MG63 (cell line): ENCODE measurements at places on chromosomes 12 and 14. TPM values are rescaled to one million over a fixed set of nuclear protein-coding genes. Genes with fewer than 3 reads are reported as not detected.
A peak's percentile ranks its signal among the peaks of the same experiment; 100 is the strongest.

AGAP2 gene
- not detected in 2 replicates for total RNA-seq

- DNase-seq: no peak
Measured at GRCh38 chr14:72404106-72404774, 472.0 kb downstream of the RGS6 start.

CAPS2 gene
- total RNA-seq: 0.37 and 0.43 TPM in 2 replicates

RHNO1 gene
- 51.2 and 52.8 TPM in 2 replicates for total RNA-seq

CLEC4E gene
- total RNA-seq: not detected in 2 replicates

DNA sequence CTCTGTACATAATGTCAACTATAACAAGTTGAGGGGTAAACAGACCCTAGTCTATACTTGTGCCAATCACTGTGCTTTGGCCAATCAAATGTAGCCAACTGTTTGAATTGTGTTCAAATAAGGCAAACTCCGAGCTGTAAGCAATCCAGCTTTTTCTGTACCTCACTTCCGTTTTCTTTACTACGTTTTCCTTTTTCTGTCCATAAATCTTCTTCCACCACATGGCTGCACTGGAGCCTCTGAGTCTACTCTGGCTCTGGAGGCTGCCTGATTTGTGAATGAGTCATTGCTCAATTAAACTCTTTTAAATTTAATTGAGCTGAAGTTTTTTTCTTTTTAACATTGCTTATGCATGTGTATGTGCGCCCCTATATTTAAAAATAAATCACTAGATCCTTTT is 29.7 kb downstream of the CLEC1A start:
- DNase-seq: peak; percentile 27

GRCh38 chr12:84507956-84508850 is 404.4 kb downstream of the SLC6A15 start:
- peak; percentile 62 for DNase-seq

LUM gene
- 69.9 and 94.9 TPM in 2 replicates for total RNA-seq

DNA sequence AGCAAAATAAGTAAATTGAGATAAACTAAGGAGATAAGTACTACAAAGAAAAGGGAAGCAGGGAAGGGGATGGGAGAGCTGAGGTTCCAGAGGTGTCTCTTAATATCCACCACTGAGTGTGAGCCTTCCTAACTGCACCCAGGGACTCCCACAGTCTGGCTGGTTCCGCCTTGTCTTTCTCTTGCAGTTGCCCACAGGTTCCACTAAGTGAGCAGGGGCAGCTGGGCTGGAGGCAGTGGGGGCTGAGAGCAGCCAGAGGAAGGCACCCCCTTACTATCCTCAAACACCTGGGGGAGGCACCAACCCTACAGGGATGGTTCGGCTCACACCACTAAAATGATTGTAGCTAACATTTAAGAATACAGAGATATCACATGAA is 214.9 kb downstream of the SLC41A2 start:
- no peak for DNase-seq

PPM1H gene
- 3.6 and 4.0 TPM in 2 replicates for total RNA-seq

DNA sequence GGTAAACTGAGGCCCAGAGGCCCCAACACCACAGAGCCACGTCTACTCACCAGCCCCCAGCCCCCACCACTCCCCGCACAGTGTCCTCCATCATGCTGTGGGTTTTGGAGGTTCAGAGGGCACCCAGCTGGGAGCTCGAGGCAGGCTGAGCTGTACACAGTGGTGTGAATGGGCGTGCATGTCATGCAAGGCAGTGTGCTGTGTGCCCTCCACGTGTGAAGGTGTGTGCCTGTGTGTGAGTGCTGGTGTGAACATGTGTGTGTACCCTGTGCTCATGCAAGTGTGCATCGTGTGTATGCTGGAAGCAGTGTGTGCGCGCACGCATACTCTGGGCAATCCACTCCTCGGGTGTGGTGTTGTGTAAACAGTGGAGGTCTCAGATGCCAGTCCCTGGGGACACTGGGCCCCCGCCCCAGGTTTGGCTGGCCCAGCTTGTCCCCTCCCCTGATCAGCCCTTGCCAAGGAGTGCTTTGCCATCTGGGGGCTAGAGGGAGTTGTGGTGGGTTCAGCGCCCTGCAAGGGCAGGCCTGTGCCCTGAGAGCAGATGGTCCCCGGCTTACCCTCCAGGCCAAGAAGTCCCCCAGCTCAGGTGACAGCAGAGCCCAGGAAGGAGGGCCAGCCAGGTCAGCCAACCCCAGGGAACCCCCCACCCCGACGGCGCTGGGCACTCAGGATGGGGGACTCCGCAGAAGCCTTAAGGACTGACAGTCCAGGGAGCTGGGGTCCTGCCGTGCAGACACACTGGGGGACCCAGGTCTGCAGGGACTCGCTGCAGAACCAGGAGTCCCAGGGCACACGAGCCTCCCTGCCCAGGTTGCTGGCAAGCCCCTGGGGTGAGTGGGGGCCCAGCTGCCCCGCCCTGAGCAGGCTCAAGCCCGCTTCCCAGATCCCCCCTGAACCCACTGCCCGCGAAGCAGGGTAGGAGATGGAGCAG is 23.8 kb upstream of the GPR132 start:
- DNase-seq: no peak

DNA sequence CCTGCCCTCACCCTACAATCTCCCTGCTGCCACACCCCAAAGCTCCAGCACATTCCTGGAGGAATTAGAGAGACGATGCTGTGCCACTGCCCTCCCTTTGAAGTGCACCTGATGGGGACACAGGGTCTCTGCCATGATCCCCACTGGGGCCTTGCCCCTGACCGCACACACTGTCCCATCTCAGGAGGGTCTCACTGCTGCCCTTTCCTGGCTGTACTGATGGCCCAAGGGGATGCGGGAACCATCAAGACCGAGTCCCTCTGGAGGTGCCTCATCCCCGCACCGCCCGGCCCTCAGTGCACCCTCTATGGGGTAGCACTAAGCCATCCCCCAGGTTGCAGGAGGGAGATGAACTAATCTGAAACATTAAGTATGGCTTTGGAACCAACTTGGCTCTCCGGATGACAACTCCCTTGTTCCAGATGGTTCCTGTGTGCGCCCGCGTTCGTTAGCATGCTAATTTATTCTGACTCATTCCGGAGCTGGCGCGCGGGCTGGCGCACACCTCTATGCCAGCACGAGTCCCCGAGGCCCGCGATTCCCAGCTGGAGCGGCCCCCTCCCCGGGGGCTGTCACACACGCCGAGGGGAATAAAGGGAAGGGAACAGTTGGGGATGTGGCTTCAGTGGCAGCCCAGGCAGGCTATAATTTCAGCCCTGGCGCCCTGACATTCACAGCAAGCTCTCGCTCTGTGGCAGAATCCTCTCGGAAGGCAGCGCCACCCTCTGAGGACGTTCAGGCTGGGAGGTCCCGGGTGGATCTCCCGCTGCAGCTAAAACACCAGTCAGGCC is 34.2 kb upstream of the C14orf180 start:
- no peak for DNase-seq

- DNase-seq: no peak
Measured at GRCh38 chr14:67513631-67514108, 19.4 kb upstream of the PLEKHH1 start.

- no peak for DNase-seq
Measured at GRCh38 chr12:9971181-9971580, at the start of gene CLEC12A. Gene CLEC12A, plus strand, starts transcription at chr12:9971409. Its CDS starts 188 bp downstream, at chr12:9971597.

DNA sequence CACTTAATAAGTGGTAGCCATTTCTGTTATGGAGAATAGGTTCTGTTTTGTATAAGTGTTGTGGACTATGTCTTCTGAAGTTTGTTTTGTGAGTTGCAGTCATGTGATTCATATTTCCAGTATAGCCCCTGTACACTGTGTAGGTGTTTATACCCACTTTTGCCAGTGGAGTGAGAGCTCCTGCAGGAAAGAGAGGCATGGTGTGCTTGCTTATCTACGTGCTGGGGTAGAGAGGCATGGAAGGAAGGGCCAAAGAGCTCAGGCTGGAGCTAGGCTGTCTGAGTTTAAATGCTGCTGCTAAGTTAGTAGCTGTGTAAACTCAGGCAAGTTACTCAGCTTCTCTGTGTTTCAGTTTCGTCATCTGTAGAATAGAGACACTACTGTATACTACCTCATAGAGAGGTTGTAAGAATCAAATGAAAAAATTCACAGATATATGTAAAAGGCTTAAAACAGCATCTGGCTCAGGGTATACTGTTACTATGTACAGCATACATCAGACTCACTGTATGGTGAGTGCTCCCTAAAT is 88.2 kb upstream of the SLC38A2 start:
- DNase-seq: no peak

CCDC197 gene
- total RNA-seq: not detected in 2 replicates

OR4K14 gene
- total RNA-seq: not detected in 2 replicates

KRT6A gene
- not detected in 2 replicates for total RNA-seq

GRCh38 chr14:39374851-39375250 is 57.4 kb downstream of the FBXO33 start:
- DNase-seq: no peak

DNA sequence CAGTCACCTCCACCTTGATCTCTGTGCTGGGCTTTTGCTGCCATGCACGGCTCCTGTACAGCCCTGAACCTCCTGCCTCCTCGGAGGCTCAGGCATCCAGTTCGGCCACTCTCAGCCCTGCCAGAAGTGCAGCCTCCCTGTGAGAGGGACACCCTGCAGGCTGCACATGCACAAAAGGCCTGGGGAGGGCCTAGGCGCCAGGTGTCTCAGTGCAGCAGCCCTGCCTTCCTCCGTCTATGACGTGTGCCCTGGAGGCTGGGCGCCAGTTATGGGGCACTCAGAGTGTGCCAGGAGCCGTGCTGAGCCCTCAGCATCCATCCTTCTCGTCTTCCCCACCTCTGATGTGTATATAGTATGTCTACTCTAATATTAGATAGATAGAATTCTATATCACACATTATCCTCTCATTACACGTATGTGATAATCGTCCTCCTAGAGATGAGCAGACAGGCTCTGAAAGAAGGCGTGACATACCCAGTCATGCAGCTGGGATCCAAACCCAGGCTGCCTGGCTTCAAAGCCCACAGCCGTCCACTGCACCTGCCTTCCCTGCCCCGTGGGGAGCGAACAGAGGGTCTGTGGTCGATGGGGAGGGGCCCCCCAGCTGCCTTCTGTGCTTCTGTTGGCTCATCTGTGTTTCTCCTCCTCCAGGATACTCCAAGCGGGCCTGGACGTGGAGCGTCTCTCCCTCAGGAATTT is 101.1 kb downstream of the B4GALNT3 start:
- DNase-seq: no peak

GRCh38 chr14:70188659-70189455 is at the start of gene SLC8A3:
Gene SLC8A3, minus strand, starts transcription at chr14:70188951. Its CDS starts 20,529 bp downstream, at chr14:70168422.
- peak; percentile 21 for DNase-seq

- peak; percentile 52 for DNase-seq
Measured at GRCh38 chr14:63045612-63046320, 508 bp upstream of the KCNH5 start.

FAM161B gene
- total RNA-seq: 1.6 and 4.5 TPM in 2 replicates

DNA sequence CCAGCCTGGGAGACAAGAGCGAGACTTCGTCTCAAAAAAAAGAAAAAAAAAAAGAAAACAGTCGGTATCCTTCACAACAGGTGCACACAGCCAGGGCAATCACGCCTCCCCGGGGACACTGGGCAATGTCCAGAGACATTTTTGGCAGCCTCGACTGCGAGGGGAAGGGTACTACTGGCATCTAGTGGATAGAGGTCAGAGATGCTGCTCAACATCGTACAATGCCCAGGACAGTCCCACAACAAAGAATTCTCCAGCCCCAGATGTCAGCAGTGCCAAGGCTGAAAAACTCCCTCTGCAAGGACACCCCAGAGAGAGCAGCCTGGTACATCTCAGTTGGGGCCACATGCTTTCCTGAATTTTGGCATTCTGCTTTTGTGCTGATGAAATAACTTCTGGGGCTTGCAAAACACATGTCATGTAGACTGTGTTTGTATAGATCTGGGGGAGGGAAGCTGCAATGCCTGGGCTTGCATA is 21.5 kb downstream of the ALDH2 start:
- peak; percentile 14 for DNase-seq

- no peak for DNase-seq
Measured at GRCh38 chr14:100905166-100905565, 1.6 kb upstream of the RTL1 start.

GRCh38 chr12:82174936-82175335 is 183.3 kb downstream of the CCDC59 start:
- no peak for DNase-seq

- DNase-seq: no peak
Measured at GRCh38 chr14:105867961-105868599, 341.7 kb downstream of the TMEM121 start.

GRCh38 chr12:92900941-92901340 is 28.2 kb downstream of the EEA1 start:
- DNase-seq: no peak

GRCh38 chr12:96194971-96195844 is 1.0 kb downstream of the ELK3 start:
- peak; percentile 78 for DNase-seq

WNT1 gene
- not detected in 2 replicates for total RNA-seq

DNA sequence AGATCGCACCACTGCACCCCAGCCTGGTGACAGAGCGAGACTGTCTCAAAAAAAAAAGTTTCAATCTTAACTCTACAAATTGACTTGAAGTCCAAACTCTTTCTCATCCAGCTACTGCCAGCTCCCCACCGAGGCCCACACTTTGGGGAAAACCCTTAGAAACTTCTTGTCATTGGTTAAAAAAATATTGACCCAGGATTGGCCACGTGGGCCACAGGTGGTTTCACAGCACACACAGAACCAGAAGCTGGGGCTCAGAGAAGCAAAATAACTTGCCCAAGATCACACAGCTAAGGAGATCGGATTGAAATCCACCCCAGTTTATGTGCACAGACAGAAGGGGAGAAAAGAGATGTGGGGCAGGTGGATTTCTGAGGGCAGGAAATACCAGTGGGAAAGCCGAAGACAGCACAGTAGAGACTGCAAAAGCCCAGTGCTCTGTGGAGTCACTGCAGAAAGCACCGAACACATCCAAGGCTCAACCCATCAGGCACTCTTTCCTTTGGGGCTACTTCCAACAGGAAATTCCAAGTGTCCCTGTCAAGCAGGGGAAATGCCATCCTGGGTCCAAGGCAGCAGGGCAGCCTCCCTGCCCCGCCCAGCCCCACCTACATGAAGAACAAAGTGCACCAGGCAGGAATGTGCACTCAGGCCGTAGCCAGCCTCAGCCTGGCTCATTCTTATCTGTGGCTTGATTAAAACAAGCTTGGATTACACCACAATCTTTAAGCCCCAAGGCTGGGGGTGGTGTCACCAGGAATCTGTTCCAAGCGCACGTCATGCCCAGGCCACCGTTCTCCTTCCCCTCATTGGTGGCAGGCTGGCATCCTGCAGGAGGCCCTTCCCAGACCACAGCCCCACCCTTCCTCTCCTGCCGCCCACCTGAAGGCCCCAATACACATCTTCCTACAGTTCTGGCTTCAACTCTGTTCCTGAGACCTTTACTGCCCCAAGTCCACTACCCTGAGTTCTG is 72.5 kb downstream of the ITPK1 start:
- peak; percentile 95 for DNase-seq

KRT83 gene
- not detected in 2 replicates for total RNA-seq

PZP gene
- not detected in 2 replicates for total RNA-seq

CLEC1B gene
- total RNA-seq: not detected in 2 replicates

B4GALNT3 gene
- 0.30 and 0.54 TPM in 2 replicates for total RNA-seq

GRCh38 chr12:40561395-40561966 is 130.8 kb upstream of the CNTN1 start:
- no peak for DNase-seq

GRCh38 chr12:18430425-18431048 is 169.2 kb downstream of the PIK3C2G start:
- DNase-seq: peak; percentile 45

ALDH2 gene
- total RNA-seq: 55.8 and 61.9 TPM in 2 replicates

KRT77 gene
- total RNA-seq: not detected in 2 replicates
